Activated CD4-positive, alpha-beta memory T cell treated with anti-CD3 and anti-CD28 coated beads, Interleukin-2, amount 10 ng/mL, durations not matched to agents 7 days and 5 days (primary cell): ENCODE measurements at places on chromosomes 1 and 21. TPM values are rescaled to one million over a fixed set of nuclear protein-coding genes. Genes with fewer than 3 reads are reported as not detected.

DNA sequence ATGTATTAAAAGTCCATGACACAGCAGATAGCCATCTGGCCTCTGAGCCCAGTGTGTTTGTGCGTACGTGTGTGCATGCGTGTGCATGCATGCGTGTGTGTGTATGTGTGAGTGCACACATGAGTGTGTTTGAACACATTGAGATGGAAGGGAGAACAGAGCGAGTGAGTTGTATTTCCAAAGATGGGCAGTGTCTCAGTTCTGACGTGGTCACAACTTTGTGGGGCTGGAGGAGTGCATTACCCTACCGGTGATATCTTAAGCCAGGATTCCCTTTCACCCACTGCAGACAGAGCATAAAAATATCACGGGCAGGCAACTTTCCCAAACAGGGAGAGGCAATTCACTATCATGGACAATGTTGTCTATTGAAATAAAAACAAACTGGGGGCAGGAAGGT lies 27.8 kb downstream of the IRF2BP2 start:
- DNase-seq, result no peak

DNA sequence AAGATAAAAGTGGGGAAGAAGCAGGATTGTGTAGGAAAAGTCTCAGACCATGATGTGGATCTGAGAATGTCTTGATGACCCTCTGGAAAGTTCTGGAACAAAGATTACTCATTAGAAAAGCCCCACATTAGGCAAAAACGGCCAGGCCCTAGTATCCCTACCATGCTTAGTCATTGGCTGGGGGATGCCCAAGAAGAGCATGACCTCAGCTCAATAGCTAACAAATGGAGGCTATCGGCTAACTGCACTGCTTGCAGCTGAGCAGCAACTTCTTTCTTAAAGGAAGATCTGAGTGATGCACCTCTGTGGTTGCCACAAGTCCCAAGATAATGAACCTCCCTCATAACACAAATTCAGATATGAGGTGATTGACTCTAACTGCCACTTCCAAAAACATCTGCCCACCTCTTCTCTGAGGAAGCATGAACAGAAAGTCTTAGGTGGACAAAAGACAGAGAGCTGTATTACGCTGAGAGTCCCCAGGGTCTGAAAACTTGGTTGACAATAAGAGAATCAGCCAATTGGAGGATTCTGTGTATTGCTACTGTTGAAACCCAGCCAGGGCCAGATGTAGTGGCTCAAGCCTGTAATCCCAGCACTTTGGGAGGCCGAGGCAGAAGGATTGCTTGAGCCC lies 64.6 kb upstream of the AK4 start:
- no peak for DNase-seq

DNA sequence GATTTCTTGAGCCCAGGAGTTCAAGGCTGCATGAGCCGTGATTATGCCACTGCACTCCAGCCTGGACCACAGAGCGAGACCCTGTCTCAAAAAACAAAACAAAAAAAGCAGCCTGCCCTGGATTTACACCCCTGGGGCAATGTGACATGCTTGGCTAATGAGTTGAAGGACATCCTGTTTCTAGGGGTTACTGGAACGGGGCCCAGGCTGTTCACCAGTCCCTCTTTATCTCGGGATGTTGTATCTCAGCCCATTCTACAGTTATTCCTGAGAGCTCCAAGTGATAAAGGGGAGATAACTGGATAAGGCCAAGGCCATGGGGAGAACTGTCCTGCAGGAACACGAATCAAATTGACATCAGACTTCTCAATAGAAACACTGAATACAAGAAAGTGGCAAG lies 21.7 kb upstream of the S100A2 start:
- DNase-seq, result no peak

- DNase-seq, result no peak
Observed at GRCh38 chr1:217402301-217402700, 228.6 kb downstream of the GPATCH2 start.

Gene SH2D2A
- total RNA-seq, result 192 TPM

Gene S100A14
- total RNA-seq, result not detected

GRCh38 chr1:243312952-243313634 lies 57.3 kb downstream of the SDCCAG8 start:
- no peak for DNase-seq

DNA sequence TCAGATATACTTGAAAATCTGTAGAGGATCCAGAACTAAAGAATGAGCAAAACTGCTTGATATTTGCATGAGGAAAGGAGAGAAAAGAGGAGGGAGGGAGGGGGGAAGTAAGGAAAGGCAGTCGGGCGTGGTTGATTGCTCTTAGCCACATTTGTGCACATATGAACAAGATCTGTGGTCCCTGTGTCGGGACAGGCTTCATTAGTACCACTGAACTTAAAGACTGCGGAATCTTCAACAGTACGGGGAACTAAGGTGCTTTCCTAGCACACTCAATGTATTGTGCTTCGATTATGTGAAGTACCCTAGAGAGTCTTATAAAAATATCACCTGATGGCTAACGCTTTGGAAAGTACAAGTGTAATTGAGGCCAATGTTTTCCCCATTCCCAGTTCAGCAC lies 59.9 kb downstream of the ZBTB18 start:
- no peak for DNase-seq

Gene TNFRSF9
- 8.0 TPM for total RNA-seq

- DNase-seq, result no peak
Observed at GRCh38 chr1:220012259-220012658, 34.0 kb downstream of the EPRS1 start.

- no peak for DNase-seq
Observed at GRCh38 chr1:57470036-57470435, 46.2 kb upstream of the DAB1 start.

Gene THEMIS2
- 58.9 TPM for total RNA-seq

Gene GCLM
- 42.1 TPM for total RNA-seq

DNA sequence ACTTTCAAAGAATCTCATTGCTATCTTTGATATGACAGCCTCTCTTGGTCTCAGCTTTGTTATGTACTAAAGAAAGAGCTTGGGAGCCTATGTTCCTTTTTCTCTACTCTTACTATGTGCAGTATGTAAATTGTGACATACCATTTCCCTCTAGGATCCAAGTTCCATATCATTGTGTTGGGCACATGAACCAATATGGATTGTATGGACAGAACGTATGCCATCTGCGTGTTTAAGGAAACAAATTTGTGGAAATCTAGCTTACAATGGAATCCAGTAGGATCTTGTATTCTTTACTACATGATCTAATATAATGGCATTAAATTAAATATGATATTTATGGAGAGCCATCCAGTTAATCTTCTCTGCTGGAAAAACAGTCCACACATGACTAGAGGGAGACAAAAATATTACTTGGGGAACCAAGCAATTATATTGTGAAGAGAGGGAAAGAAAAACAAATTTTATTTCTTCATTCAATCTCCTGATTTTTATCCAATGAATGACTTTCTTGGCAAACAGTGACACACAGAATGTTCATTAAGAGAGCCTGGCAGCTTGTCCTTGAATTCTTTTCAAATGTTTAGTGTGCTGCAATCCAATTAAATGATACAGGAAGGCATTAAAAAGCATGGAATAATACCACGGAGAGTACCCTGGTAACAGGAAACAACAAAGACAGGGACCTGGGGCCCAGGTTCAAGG lies 106.5 kb upstream of the DAB1 start:
- DNase-seq, result no peak

Gene PADI1
- not detected for total RNA-seq

DNA sequence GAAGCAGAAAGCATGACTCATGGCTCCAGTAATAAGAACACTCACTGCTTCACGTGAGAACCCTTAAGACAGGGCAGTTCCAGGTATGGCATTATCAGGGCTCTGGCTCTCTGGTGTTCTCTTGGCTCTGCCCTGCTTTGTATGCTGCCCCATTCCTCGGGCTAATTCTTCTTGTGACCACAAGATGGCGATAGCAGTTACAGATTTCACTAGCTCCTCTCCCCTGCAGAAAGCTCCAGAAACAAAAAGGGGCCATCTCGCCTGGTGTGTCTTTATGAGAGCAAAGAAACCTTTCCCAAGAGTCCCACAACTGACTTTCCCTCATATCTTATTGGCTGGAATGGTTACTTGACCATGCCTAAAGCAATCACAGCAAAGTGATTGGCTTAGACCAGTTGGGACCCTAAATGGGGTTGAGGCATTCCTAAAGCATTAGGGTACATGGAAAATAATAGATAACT lies 60.1 kb downstream of the F3 start:
- DNase-seq, result peak; percentile 32

DNA sequence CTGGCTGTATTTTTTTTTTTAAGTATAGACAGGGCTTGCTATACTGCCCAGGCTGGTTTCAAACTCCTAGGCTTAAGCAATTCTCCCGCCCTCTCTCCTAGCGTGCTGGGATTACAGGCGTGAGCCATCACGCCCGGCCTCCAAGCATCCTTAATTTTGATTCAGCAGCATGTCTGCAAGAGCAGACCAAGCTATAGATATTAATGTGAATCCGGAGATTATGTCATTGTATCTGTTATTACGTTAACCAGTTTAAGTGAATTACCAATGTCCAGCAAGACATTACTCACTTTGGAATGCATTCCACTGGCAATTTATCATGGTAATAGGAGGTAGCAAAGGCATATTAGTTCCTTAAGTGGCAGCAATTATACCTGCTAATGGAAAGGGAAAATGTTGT lies 179.7 kb downstream of the CHRM3 start:
- DNase-seq, result no peak

Gene SPATA21
- total RNA-seq, result not detected

Gene ADAM30
- not detected for total RNA-seq

Gene MTARC1
- not detected for total RNA-seq

GRCh38 chr1:151187205-151187604 lies 2.8 kb downstream of the VPS72 start:
- DNase-seq, result no peak

DNA sequence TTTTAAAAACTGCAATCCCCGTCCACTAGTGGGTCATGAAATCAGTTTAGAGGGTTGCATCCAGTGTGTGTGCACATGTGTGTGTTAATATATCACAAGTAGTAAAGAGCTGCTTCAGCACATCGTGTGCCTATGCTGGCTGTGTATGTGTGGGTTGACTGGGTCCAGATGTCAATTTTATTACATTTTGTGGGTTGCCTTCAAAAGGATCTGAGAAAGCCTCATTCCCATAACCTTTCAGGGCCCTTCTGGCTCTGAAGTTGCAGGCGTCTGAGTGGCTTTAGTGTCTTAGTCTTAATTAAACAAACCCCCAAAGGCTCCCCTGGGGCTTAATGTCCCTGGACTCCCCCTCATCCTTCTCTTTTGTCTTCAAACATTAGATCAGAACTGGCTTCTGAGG lies 19.8 kb downstream of the PLA2G2D start:
- no peak for DNase-seq

DNA sequence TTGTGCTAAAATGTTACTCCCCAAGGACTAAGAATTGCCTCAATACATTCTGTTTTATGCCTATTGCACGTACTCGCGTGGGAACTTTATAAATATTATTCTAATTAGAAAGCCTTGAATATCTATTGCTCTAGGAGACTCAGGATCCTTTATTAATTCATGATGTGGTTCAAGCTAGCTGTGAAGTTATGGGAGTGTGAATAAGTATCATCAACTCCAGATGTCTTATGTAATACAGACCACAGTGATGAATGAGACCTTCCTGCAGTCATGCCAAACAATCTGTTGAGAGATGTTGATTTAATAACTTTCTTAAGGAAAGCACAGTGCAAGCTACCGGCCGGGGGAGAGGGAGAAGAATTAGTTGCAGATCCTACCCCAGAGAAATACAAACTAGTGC lies 519.2 kb upstream of the ZP4 start:
- no peak for DNase-seq

DNA sequence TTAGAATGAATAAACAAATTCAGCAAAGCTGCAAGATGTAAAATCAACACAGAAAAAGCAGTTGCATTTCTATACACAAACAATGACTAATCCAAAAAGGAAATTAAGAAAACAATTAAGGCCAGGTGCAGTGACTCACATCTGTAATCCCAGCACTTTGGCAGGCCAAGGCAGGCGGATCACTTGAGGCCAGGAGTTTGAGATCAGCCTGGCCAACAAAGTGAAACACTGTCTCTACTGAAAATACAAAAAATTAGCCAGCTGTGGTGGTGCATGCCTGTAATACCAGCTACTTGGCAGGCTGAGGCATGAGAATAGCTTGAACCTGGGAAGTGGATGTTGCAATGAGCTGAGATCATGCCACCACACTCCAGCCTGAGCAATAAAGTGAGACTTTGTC lies 22.3 kb downstream of the THEM4 start:
- no peak for DNase-seq

Gene CORT
- total RNA-seq, result not detected

Gene PERM1
- not detected for total RNA-seq

Gene NBPF6
- total RNA-seq, result not detected

GRCh38 chr1:156551066-156551643 lies 21.2 kb downstream of the IQGAP3 start:
- DNase-seq, result no peak

GRCh38 chr1:116388122-116388521 lies 15.1 kb downstream of the ATP1A1 start:
- DNase-seq, result no peak

DNA sequence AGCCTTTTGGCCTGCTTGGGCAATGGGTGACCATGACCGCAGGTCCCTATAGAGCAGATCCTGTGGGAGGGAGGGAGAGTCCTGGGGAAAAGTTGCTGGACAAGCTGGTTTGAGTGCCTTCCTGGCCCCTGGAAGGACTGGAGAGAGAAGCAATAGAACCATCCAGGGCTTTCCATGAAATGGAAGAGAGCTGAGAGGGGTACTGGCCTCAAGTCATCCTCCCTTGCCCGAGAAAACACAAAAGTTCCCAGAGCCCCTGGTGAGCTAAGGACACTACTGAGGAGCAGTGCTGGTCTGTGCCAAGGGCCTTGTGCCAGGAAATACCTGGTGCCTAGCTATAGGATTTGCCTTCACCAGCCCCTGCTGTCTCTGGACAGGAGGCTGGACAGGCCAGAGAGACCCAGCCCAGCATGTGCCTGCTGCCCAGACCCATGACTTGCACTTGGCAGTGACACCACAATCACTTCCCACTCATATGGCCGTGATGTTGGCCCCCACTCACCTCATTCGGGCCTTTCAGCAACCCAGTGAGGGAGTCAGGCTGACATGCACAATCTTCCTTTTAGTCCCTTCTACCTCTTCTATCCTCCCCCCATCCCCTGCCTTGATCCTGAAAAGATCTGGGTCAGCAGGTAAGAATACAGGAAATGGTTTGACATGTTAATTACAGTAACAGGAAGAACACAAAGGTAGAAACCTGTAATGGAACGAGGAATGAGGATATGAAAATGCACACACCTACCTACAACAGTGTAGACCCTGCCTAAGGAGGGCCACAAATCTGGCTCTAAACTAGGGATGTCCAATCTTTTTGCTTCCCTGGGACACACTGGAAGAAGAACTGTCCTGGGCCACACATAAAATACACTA lies 7.0 kb downstream of the SH3BP5L start:
- DNase-seq, result no peak

- DNase-seq, result no peak
Observed at GRCh38 chr21:17523007-17523451, 10.2 kb downstream of the CXADR start.

DNA sequence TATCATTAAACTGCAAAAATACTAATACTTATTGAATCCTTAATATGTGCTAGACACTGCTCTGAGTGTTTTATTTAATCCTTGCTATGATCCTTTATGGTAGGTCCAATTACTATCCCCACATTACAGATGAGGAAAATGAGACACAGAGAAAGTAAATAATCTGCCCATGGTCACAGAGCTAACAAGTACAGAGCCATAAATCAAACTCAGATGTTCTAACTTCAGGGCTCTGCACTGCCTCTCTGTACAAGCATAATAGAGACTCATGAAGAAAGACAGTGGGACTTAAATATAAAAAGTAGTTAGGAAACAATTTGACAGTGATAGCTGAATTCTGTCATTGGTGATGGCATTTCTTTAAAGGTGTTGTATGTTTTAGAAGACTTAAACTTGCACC lies 346.4 kb downstream of the VAV3 start:
- DNase-seq, result no peak
